ENCODE measurements at places on chromosomes 5 and 9. TPM values are rescaled to one million over a fixed set of nuclear protein-coding genes. Genes with fewer than 3 reads are reported as not detected.
A peak's percentile ranks its signal among the peaks of the same experiment; 100 is the strongest.

GRCh38 chr9:26457151-26457550 is 435.5 kb downstream of the CAAP1 start:
- DNase-seq = no peak

GRCh38 chr5:95216136-95216955 is 68.5 kb downstream of the MCTP1 start:
- no peak for DNase-seq

DNA sequence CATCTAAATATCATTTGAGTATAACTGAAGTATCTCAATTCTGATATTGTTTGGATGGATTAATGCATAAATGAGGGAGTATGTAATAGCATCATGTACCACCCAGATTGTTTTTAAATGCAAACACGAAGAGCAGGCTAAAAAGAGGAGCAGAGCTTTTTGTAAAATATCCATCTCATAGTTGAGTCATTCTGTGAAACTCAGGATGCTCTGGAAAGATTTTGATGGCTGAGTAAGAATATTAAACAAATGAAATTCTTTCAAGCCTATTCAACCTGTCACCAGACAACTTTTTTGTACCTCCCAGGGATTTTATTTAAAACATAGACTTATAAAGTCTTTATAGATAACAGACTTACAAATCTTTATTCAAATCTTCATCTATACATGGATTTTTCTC is 625.9 kb downstream of the TLE4 start:
- no peak for DNase-seq

DNA sequence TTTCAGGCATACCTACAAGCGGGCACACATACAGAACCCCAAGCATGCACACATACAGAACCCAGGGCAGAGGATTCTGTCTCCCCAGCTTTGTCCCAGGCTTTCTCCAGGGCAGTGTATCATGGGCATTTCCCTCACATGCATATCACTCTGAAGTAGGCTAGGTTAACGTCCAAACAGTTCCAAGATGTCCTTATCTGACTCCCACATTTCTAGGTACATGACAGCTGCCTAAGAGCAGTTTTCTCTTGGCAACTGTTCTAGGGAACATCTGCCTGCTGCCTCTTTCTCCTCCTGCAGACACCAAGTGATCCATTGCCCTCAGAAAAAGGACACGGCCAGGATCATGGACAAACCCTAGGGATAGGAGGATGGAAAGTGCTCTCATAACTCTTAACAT is 84.9 kb upstream of the NR3C1 start:
- no peak for DNase-seq

GRCh38 chr9:19232823-19233194 is 2.3 kb downstream of the DENND4C start:
- DNase-seq = no peak

- DNase-seq = no peak
These were observed 52.7 kb downstream of the WNK2 start for GRCh38 chr9:93236541-93237206.

CBY3 gene
- 0.81 TPM for polyA plus RNA-seq

TXNDC8 gene
- not detected for polyA plus RNA-seq

- no peak for DNase-seq
These were observed 490.2 kb upstream of the RORB start for GRCh38 chr9:74006935-74007334.

OBP2B gene
- 0.17 TPM for polyA plus RNA-seq

LCN10 gene
- polyA plus RNA-seq = 1.2 TPM

DNA sequence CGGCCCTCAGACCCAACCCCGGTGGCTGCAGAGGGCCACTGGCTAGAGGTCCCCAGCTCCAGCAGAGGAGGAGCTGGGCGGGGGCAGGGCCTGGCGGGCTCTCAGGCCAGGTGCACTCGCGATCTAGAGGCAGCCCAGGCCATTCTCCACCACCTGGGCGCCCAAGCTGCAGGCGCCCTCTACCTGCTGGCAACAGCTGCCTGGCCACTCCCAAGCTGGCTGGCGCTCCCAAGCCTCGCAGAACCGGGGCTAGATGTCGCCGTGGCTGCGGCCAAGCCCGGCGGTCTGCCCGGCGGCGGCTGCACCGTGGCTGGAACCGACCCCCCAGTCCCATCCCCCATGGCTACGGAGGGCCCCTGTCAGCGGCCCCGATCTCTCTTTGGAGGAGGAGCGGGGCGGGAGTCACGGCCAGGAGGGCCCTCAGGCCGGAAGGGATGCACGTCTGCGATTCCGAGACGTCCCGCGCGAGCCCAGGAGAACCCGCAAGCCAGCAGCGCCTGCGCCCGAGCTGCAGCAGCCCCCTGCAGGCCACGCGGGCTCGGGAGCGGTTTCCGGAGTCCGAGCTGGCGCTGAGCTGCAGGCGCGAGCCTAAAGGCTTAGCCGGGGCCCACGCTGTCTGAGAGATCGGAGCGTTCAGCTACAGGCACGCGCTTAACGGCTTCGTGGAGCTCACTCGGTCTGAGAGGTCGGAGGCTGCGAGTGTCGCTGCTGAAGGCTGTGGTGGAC is 44.3 kb upstream of the BICD2 start:
- peak; percentile 36 for DNase-seq

DNA sequence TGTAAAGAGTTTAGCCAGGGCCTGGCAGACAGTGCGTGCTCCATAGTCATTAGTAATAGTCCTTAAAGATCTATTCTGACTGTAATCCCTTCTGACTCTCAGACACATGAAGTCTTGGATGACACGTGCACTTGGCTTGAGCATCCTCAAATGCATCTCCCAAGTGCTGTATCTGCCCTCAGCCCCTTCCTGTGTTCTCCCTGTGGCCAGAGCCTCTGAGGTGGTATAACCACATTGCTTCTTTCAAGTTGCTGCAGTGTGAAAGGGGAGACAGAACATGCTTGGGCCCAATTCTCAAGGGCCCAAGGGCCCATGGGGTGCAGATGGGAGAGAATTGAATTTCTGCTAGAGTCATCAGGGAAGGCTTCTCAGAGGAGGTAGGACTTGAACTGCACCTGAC is 30.1 kb upstream of the HAND1 start:
- no peak for DNase-seq

DNA sequence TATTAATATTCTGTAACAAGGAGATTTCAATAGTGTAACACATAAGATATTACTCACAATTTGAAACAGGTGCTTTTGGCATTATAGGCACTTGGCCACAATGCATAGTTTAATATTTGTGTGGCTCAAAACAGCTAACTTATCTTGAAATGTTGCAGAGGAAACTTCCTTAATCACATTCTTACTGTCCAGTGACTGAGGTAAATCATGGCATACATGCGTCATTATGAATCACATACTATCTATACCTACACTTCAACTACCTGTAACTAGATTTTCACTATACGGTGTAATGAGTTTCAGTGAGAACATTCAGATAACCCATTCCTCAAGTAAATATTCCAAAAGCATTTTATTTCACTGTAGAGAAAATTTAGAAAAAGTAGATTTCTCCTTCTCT is 218.8 kb downstream of the PDE4D start:
- DNase-seq = no peak

GRCh38 chr9:95126739-95127138 is 190.8 kb downstream of the FANCC start:
- no peak for DNase-seq

DNA sequence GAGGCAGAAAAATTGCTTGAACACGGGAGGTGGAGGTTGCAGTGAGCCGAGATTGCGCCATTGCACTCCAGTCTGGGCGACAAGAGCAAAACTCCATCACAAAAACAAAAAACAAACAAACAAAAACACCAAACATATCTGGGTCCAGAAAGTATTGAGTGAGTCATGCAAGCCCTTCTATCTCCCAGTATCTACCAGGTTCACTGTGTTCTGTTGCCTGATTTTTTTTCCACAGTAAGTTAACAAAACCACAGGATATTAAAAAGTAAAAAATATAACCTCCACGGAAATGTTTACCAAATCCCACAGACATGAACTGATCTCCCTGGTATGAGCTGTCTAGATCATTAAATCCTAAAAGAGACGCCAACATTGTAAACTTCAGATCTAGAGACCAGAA is 94.4 kb downstream of the ANKH start:
- no peak for DNase-seq

- DNase-seq = no peak
These were observed 449.4 kb upstream of the CDH10 start for GRCh38 chr5:25094219-25094618.

- no peak for DNase-seq
These were observed 421.3 kb downstream of the BNC2 start for GRCh38 chr9:16449076-16449730.

- DNase-seq = no peak
These were observed 634.3 kb downstream of the ISL1 start for GRCh38 chr5:52017567-52017966.

DNA sequence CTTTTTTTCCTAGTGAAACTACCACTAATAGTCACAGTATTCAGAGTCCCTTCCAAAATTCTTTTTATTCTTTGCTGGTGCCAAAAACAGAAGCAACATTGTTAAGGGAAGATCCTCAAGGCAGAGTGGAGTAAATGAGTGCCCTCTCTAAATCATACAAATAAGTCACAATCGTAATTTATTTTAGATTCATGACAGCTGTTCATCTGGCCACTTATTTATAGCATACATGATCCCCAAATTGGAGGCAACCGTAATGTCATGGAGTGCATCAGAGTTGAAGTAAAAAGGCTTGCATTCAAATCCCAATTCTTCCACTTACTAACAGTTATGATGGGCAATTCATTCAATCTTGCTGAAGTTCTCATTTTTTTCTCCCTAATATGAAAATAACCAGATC is 33.4 kb downstream of the POLK start:
- no peak for DNase-seq

- DNase-seq = no peak
These were observed 26.1 kb upstream of the KCNV2 start for GRCh38 chr9:2691212-2691611.

SLC6A18 gene
- 1.2 TPM for polyA plus RNA-seq

DNA sequence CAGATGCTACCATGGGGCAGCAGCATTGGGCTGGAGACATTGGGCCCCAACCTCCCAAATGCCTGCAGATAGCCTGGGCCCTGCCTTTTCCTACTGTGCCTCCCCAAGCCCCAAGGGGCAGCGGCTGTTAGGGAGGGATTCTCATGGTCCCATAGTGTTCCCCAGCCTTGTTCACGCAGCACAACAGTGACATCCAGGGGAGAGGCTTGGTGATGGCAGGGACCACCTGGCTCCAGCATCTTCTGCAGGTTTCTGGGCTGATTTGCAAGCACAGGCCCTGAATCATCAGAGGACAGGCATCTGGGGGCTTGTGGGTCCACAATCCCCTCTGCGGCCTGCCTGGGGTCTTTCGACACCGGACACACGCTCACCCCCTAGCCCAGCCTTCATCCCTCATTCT is 354.6 kb downstream of the SLIT3 start:
- DNase-seq = no peak

DNA sequence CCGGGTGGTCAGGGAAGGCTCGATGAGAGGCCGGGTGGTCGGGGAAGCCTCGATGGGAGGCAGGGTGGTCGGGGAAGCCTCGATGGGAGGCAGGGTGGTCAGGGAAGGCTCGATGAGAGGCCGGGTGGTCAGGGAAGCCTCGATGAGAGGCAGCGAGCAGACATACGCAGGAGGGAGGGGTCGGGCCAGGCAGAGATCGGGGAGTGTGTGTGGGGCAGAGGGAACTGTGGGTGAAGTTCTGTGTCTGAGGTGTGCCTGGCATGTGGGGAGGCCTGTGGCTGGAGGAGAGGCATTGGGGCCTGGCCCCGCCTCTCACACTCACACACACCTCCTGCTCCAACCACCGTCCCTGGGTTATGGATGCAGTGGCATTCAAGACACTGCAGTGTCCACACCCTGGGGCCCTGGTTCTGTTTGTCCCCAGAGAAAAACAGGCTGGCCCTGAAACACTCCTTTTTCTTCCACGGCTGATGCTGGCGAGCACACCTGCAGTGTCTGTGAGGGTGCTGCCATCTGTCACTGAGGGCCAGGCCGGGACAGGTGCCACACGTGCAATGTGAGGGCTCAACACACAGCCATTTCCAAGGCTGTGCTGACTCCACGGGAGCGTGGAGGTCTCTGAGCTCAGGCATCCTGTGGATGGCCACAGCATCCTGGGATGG is 6.5 kb upstream of the PLEKHG4B start:
- DNase-seq = no peak

DNA sequence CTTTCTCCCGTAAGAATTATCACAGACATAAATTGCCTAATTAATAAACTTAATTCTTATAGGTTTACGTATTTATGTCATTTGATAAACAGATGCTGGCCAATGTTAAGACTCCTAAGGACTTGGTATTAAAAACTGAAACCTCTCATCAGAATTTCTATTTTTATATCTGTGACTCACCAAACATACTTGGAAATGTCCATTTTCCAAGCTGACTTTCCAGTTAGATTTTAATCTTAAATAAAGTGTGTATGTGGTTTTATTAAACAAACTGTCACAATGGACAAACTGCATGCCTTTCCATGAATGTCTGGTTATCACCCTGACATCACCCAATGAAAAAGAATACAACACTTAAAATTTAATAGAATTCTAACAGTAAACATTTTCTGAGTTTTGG is 12.6 kb upstream of the COL23A1 start:
- DNase-seq = no peak

GRCh38 chr5:82987188-82987587 is 90.0 kb downstream of the TMEM167A start:
- DNase-seq = no peak

- DNase-seq = no peak
These were observed 45.8 kb upstream of the FTMT start for GRCh38 chr5:121805911-121806310.

DNA sequence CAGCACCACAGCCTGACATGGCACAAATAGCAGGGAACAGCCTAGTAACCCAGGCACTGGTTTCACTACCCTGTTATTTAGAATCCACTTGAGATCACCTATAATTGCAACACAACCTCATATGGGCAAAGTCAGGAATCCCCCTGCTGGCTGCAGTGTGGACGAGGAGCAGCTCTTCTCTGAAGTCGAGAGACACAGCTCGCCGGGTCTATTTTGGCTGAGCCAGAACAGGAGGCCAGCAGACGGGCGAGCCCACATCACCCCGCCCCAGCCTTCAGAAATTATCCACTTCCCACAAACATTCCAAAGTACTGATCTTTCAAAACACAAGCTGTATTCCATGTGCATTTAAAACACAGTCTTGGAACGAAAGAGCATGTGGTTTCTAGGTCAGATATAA is 179.0 kb downstream of the ROR2 start:
- no peak for DNase-seq

GRCh38 chr9:126507318-126508109 is 106.2 kb upstream of the LMX1B start:
- no peak for DNase-seq

AGXT2 gene
- 55.7 TPM for polyA plus RNA-seq

- DNase-seq = no peak
These were observed 68.2 kb downstream of the MFAP3 start for GRCh38 chr5:154107010-154107409.

DNA sequence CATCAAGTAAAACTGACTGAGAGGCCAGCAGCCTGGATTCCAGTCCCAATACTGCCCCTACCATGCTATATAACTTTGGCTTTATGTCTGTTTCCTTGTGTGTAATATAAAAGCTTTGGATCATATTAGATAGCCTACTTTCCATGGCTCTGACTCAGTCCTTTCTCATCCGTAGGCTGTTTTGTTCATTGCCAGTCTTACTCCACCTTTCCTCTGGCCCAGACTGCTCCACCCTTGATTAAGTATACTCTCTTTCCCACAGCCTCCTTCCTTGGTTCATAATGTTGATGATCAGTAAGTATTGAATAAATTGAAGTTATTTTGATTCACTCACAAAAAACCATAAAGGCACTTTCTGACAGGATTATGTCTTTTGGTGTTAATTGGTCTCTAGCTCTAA is 1.5 kb upstream of the MRPS30 start:
- no peak for DNase-seq

HTR1A gene
- polyA plus RNA-seq = not detected

Measured in left renal cortex interstitium (tissue), 4 donors.